Upper lobe of right lung (tissue), 1 donor: ENCODE measurements at places on chromosomes 12 and 14. TPM values are rescaled to one million over a fixed set of nuclear protein-coding genes. Genes with fewer than 3 reads are reported as not detected.

LMO3 gene
- 170 TPM for total RNA-seq

CPNE8 gene
- 32.1 TPM for total RNA-seq

GRCh38 chr12:132367071-132367851, 37.9 kb upstream of the GALNT9 start:
- DNase-seq: peak; percentile 70

GRCh38 chr12:76143343-76144244, 59.1 kb upstream of the NAP1L1 start:
- no peak for DNase-seq

DNA sequence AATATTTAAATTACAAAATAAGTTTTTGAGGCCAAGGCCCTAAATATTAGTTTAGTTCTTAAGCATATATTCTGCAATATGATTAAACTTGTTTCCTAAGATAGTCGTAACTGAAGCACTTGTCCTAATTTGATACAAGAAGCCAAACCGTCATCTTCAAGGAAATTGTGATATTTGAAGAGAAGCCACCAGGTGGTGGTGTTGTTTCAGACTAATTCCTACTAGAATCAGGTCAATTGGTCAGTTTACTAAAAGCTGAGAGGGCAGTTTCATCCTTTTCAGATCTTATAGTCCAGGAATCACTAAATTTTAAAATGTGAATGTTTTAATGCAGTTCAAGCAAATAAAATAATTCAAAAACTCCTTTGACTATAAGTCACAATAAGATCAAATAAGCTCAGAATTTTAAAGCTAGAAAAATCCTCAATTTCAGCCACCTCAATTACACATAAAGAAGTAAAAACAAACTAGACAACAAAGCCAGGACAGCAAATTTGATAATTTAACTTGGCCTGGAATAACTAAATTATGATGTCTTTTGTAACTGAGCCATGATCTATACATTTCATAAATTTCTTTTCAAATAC, 7.1 kb upstream of the ARL1 start:
- DNase-seq: no peak

DNA sequence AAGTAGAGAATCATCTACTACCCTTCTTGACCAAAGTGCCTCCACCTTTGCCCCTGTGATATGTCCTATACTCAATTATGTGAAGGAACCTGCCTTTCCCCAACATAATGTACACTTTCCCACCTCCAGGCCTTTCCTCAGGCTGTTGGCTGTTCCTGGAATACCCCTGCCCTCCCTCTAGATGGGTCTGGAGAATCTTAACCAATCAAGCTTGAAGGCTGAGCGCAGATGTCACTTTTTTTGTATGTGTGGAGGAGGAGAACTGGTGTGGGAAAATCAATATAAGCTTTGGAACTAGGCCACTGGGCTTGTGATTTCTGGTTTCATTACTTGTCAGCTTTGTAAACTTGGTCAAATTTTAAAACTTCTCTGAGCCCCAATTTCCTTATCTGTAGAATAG, 4.7 kb downstream of the BMAL2 start:
- DNase-seq: no peak

- DNase-seq: no peak
Observed at GRCh38 chr12:14878488-14878887, 7.2 kb downstream of the MGP start.
